ENCODE measurements at places on chromosomes 4 and X.

DNA sequence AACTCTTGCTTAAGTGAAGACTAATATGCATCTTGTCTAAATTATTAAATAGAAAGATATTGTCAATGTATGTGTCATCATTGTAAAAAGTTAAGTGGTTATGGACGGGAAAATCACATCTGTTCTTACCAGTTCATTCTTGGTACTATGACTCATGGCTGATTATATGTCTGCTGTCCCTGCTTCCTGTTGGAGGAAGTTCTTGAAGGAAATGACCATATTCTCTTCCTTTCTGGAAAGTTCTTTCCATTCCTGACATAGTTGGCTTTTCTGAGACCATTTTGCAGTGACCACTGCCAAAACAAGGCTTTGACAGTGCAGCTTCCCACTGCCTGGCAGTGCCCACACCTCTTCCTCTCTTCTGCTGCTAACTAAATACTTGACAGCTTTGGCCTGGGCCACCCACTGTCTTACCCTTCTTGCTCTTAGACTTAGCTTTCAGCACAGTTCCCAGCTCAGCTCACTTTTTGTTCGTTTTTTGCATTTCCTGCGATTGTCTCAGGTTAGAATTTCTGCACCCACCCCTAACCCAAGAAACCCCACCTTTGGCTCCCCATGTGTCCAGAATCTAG lies 13.2 kb upstream of the CLDN24 start:
- DNase-seq = no peak

GRCh38 chr4:8690216-8691150 lies 97.9 kb downstream of the CPZ start:
- DNase-seq = no peak

DNA sequence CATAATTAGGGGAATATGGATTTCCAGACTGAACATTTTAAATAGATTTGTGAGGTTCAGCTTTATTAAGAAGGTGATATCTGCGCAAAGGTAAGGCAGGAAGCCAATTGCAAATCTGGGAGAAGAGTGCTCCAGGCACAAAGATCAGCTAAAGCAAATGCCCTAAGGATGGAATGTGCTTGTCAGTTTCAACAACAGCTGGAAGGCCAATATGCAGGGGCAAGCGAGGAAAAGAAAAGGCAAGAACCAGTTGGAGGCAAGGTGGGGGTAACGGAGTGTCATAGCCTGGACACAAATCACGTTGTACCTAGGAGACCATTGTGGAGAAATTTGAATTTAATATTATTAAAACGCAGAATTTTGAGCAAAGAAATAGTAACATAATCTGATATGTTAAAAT lies 1710.3 kb upstream of the PCDH7 start:
- no peak for DNase-seq

DNA sequence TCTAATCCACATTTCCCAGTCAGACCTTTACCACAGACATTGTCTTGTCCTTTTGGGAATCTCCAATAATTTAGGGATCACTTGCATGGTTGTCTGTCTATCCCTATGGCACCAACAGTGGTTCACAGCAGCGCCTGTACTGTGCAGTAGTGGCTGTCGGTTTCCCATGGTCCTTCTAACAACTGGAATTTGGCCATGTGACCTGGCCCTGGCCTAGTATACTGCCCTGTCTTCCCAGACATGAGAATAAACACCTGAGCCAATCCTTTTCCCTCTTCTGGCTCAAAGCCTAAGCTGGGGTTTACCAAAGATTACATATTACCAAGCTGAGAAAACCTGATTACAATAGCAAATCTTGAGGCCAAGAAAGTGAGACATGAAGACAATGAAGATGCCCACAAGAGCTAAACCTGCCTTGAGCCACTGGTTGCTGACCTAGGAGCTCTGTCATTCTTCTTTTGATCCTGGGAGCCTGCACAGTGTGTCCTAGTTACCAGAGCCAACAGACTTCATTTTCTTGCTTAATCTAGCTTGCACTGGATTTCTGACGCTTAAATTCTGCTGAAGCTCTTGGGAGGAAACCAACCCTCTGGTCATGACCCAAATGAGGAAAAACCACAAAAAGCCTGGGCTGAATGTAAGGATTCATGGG lies 92.1 kb downstream of the SCD5 start:
- no peak for DNase-seq

DNA sequence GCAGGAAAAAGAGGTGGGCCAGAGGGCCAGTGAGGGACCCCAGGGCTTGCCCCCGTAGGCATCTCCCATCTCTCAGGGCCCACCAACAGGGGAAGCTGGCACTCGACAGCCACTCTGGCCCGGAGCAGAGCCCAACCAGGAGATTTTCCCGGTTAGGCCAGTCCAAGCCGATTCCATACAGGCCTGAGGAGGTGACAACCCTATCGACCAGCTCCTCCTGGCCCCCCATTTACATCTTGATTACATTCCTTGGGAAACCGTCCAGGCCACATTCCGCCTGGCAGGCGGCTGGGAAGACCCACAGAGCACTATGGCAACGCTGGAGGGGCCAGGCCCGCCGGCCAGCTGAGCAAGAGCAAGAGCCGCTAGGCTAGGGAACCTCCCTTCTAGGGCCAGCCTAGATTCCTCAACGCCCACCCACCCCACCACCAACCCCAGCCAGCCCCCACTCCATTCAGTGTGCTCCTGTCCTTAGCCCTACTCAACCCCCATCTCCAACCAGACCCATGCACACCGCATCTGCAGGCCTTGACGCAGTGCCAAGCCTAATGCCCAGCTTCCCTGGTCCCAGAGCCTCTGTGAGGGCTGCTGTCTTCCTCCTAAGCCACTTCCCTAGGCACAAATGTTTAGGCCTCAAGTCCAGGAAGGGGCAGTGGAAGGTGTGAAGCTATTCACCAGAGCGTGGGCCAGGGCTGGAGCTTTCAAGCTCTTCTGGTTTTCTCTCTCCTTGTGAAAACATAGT lies 161.2 kb downstream of the EFNB1 start:
- DNase-seq = no peak

DNA sequence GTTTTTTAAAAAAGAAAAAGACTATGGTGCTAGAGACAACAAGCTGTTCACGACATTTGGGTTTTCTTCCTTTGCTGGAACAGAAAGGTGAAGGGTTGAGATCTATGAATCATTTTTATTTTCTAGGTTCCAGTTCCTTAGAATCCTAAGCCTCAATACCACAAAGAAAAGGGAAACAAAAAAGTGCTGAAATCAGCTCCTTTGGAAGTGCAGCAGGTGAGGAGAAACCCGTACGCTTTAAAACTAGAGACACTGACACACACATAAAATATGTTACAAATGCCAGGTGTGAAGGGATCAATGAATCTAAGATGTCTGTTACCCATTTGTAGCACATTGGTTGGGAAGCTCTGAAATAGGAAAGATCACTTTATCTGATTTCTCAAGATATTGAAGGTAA lies 125.2 kb downstream of the AREG start:
- no peak for DNase-seq

- no peak for DNase-seq
Observed at GRCh38 chr4:83536362-83537272, 709 bp downstream of the GPAT3 start.

GRCh38 chrX:85698921-85699320 lies 319.5 kb upstream of the POF1B start:
- DNase-seq = no peak

- peak; percentile 81 for DNase-seq
Observed at GRCh38 chr4:8506373-8507195, 66.0 kb downstream of the TRMT44 start.

GRCh38 chr4:90061881-90062280 lies 65.3 kb upstream of the CCSER1 start:
- no peak for DNase-seq

Data from sciatic nerve (tissue), 2 donors.